ENCODE measurements at places on chromosomes 7 and 10.

DNA sequence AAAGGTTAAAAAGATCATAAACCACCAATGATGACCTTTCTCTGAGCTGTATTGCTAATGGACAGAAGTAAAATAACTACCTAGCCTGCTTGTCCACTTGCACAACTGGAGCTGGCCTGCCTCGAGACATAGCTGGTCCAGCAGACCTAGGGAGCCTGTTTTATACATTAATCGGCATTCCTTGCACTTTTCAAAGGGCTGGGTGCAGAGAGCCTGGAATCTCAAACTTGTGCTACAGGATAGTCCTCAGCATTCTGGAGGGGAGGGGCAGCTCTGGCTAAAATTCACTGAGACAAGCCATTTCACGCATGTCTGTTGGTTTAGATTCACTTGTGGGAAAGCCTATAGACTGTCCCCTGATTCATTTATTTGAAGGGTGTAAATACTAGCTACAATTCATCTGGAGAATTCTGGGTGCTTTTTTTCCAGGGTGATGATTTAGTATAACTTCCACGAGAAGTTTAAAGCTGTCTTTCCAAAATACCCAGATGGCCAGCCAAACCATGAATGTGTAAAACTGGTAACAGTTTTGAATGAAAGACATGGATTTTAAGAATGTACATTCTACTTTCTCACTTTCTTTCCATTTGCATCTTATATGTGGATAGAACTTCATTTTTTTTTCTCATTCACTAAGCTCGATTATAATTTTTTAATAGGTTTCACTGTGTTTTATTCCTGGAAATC is 389.4 kb downstream of the KCNMA1 start:
- peak; percentile 20 for DNase-seq

- no peak for DNase-seq
Observed at GRCh38 chr10:32744321-32744720, 213.7 kb downstream of the ITGB1 start.

GRCh38 chr10:6037422-6037821 is 24.7 kb downstream of the IL2RA start:
- DNase-seq, result no peak

DNA sequence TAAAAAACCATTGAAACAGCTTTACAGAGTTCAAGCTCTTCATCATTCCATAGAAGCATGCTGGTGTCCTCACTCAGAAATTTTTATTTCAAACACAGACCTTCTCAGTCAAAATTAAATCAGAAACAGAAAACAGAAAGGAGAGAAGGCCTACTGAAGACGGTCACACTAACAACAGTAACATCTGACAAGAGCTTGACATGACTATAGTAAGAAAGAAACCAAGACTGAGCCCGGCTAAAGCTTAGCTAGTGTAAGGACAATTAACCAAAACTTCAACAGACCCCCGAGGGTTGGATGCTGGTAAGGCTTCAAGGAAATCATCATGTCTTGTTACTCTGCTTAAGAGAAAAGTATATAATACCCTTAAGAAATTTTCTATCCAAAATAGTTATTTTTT is 38.6 kb downstream of the MTPN start:
- no peak for DNase-seq

- no peak for DNase-seq
Observed at GRCh38 chr7:141648276-141649114, 53.5 kb downstream of the DENND11 start.

GRCh38 chr10:125428054-125428453 is 254.9 kb downstream of the TEX36 start:
- no peak for DNase-seq

- DNase-seq, result no peak
Observed at GRCh38 chr7:99579956-99580777, 17.9 kb upstream of the TMEM225B start.

- no peak for DNase-seq
Observed at GRCh38 chr10:71638064-71638821, 81.3 kb downstream of the C10orf105 start.

- peak; percentile 77 for DNase-seq
Observed at GRCh38 chr7:43648473-43649406, 65.8 kb downstream of the STK17A start.

DNA sequence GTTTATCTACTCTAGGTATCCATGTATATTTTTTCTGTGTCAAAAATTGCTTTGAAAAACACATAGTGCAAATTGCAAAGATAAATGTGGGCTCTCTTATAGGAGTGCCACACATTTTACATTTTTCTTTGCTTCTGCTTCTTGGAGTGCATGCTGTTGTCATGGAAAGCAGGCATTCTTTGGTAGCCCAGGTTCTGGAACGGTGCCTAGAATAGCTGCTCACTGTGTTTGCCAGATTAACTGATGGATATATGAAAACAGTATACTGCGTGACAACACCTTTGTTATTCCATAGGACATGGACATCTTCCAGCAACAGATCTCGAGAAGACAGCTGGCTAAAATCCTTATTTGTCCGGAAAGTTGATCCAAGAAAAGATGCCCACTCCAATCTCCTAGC is 13.4 kb downstream of the NIPSNAP2 start:
- DNase-seq, result peak; percentile 69

GRCh38 chr10:129187331-129187730 is 279.7 kb upstream of the MGMT start:
- no peak for DNase-seq

GRCh38 chr10:7277867-7278266 is 133.0 kb downstream of the SFMBT2 start:
- no peak for DNase-seq

- DNase-seq, result no peak
Observed at GRCh38 chr7:37284805-37285231, 163.8 kb downstream of the ELMO1 start.

DNA sequence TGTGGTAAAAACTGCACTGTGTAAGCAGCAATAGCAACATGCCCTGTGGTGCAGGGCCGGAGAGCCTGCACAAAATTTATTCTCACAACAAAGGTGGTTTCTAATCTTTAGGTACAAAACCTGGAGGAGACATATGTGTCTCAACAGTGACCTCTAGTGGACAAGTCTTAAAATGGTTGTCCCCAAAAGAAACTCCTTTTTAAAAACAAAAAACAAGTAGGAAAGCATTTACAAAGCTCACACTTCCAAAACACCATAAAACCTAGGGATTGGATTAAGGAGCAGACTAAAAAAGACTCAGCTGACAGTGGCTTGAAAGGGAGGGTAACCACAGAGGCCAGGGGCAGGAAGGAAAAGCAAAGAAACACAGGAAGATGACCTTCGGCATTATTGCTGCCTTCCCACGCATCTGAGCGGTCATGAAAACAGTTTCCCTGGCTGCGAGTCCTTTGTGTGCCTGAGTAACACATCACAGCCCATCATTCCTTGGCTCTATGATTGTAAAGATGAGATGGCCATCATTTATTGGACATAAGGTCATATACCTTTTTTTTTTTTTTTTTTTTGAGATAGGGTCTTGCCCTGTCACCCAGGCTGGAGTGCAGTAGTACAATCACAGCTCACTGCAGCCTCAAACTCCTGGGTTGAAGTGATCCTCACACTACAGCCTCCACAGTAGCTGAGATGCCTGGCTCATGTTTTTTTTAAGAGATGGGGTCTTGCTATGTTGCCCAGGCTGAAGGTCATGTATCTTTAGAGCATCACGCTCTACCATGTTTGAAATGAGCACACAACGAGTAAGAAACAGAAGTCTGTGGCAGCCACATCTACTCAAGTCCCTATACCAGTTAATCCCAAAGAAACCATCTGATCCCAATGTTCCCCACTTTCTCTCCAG is 39.5 kb downstream of the RSU1 start:
- peak; percentile 52 for DNase-seq

DNA sequence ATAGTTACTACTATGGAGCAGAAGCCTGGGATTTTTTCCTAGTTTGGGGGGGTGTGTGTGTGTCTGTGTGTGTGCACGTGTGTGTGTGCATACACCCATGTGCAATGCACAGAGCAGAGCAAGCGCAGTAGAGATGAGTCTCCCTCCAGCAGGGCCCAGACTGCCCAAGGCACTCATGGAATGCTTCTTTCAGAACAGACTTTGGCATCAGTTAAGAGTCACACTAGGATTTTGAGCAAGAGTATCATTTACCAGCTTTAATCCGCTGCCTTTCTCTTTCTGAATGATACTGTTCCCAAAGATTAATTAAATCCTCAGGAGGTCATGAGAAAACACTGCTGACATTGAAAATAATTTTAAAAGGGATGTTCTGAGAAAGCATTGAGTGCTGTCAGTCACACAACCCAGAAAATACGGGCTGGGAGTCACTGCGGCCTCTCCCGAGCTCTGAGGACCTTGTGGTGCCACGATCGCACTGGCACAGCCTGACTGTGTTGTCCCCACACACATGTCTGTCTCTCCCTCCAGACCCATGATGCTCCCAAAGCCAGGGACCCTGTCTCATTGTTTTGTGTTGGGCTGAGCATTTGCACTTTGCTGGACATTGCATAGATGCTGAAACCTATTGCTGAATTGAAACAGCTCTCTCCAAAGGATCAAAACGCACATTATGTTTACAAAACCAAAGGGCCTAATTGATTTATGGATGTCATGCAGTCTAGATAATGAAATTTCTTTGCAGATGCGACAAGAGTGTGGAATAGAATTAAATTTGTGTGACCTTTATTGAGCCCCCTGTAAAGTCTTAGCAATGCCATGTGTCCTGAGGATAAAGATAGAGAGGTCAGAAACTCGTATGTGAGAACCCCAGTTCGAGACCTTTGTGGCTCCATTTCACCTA is 54.7 kb upstream of the FIGNL1 start:
- DNase-seq, result peak; percentile 27

DNA sequence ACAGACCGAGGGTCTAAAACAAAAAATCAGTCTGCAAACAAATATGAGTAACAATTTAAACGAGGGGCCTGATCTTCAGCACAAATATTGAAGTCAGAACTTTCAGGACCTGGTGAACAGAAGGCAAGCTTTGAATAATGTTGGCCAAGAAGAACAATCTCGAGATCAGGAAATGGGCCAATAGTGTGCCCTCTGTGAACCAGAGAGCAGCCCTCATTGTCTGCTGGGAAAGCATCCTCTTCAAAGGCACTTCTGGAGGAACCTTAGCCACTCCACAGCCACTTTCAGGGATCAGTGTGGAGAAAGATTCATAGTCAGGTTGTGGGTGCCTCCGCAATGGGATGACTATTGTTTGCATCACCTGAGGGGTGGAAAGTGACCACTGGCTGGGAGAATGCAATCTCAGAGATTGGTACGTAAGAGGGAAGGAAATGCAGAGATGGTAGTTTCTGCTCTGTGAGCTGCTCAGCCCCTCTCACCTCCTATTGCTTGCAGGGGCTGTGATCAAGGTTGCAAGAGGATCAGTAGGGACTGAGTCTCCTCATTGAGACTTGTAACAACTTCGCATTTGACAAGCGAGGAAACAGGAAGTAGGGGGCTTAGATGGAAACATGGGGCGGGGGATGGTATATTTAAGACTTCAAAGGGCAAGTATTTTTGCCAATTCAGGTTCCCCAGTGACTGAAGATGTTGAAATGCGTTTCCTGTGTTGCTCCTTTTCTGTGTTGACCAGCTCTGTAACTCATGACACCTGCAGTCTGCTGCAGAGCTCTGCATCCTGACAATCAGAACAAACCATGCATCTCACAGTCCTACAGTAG is 28.4 kb upstream of the IFRD1 start:
- DNase-seq, result no peak

DNA sequence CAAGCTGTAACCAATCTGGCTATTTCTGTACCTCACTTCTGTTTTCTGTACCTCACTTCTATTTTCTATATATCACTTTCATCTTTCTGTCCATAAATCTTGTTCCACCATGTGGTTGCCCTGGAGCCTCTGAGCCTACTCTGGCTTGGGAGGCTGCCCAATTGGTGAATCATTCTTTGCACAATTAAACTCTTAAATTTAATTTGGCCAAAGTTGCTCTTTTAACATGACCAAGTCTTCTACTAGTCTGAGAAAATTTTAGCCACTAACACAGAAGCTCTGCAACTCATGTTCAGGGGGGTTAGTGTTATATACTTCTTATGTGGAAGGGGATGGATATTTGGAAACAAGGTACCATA is 503.5 kb downstream of the KIF20B start:
- DNase-seq, result peak; percentile 85

DNA sequence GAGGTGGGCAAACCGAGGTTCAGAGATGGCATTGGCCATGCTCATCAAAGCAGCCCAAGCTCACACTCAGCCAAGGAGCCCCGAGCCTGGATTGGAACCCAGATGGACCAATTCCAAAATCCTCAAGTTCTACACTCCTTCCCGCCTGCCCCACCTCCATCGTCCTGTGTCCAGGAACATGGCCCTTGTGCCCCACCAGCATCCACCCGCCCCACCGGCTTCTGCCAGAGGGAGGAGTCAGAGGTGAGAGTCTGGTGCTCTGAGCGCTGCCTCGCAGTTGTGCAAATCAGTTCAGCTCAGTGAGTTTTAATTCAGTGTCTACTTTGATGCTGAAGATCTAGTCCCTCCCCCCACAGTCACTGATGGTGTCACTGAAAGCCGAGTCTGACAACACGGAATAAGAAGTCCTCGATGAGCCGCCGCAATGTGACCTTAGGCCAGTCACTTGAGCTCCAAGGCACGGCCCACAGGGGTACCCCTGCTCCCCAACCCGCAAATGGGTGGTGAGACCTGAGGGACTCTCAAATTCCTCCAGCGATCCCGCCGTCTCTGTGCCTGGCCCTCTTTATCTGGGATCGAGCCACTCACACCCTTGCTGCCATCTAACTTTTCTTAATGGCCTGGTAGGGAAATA is 26.3 kb downstream of the PRKAG2 start:
- DNase-seq, result no peak

DNA sequence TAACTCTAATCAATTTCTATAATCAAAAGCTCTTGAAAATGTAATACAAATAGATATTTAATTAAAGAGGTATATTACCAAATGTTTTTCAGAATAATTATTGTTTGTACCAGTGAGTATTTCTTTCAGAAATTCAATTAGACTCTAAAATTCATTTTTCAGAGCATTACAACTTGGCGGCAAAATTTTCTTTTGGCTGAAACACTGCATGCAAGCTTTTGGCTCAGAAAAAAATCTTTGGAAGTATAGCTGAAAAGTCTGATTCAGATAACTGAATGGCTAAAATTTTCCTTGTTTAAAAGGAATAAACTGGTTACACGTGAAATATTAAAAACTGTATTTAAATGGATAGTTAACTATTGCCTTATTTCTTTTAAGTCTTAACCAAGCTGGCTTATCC is 202.6 kb upstream of the KAT6B start:
- no peak for DNase-seq

- DNase-seq, result peak; percentile 23
Observed at GRCh38 chr10:22305721-22306120, 10.5 kb upstream of the COMMD3 start.

DNA sequence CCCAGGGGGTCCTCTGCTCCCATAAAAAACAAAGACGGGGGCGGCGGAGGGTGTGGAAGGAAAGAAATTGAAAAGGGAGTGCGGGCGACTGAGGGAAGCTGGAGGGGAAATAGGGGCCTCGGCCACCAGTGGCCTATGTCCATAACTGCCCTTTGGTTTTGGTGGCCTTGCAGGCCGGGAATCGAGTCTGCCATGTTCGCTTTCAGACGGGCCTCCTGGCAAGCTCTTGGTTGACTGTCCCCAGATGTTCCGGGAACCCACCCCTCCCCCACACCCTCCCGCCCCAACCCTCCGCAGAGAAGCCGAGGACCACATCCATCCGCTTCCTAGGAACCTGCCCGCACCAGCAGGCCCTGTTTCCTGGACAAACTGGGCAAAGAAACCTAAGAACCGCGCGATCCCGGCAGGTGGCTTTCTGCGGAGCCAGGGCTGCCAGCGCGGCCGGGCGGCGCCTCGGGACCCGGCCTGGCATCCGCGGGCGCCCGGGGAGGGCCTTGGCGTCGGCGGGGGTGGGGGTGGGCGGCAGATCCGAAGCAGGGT is 20.0 kb upstream of the GATA3 start:
- no peak for DNase-seq

GRCh38 chr7:28332046-28332445 is 80.3 kb upstream of the CREB5 start:
- no peak for DNase-seq

- peak; percentile 17 for DNase-seq
Observed at GRCh38 chr7:112876877-112877276, 86.7 kb upstream of the TMEM168 start.

Data from amniotic epithelial cell (primary cell).